Stimulated activated CD4-positive, alpha-beta T cell treated with anti-CD3 and anti-CD28 coated beads, Interleukin-2, amount 100 ng/mL, for 48 hours (primary cell): ENCODE measurements at places on chromosomes 12 and 14.

- no peak for DNase-seq
Observed at GRCh38 chr14:94424371-94424770, 28.2 kb downstream of the SERPINA11 start.

GRCh38 chr12:52182898-52183543 is 8.8 kb downstream of the KRT80 start:
- no peak for DNase-seq

GRCh38 chr12:74626397-74626796 is 88.8 kb downstream of the ATXN7L3B start:
- DNase-seq = no peak

- DNase-seq = no peak
Observed at GRCh38 chr12:54029529-54030441, 1.5 kb downstream of the HOXC6 start.

DNA sequence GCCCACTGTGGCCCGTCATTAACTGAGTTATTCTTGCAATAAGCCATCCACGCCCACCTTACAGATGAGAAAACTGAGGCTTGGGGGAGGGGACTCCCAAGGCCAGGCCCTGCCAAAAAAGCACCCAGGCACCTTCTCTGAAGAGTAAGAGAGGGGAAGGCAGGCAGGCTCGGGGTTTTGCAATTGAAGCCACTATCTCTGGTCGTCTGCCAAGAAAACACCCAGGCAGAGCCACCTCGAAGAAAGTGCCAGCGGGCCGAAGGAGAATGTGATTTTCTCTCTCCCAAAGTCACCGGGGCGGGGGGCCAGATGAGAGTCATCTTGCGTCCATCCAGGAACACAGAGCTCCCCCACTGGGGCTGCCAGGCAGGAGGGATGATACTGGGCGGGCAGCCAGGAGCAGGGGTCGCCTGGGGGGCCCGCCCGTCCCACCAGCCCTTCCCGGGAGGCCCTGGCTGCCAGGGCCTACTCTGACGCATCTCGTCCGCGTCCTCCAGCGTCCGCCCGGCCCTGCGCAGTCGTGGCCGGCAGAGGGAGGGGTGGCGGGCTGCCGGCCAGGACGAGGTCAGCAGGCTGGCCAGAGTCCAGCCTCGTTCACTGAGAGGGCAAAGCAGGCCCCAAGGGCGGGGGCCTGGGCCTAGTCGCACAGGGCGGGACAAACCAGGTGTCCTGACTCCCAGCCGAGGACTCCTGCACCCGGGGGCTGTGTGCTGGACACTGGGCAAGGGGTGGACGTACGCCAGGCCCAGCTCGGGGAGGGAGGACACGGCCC is 74.3 kb downstream of the RFLNA start:
- DNase-seq = no peak

DNA sequence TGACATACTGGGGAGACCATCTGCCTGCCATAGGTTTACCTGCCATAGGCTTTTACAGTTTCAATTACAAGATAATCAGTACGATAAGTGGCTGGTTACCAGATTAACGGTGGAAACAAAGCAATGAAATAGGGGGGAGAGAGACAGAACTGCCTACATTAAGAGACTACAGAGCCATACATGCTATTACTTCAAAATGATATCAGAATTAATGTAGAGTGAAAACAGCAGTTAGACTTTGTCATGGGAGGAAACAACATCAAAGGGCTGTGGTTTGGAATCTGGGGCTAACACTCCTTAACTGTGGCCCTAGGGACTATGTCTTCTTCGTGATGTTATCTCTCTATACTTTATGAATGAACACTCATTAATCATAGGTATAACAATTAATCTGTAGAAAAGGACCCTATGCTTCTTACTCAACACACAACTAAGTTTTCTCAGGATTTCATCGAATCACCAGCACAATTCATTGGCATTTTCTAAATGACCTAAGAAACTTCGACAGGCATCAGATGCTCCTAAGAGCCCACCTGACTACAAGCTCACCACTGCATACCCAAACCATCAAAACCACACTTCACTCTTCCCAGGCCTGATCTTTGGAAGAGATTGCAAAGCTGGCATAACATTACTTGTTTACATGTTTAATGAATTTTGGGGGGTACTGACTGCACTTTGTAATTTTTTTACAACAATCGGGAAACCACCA is 475.6 kb upstream of the SOX5 start:
- DNase-seq = no peak

GRCh38 chr12:45732936-45733335 is 3.4 kb downstream of the ARID2 start:
- no peak for DNase-seq

- no peak for DNase-seq
Observed at GRCh38 chr14:103014466-103015228, 42.7 kb downstream of the CDC42BPB start.
